CD4-positive, alpha-beta T cell treated with Interleukin-6 at 100 ng/mL for 8 hours (primary cell): ENCODE measurements at places on chromosomes 5 and 9.

- DNase-seq: no peak
These were observed 14.5 kb downstream of the GRAMD2B start for GRCh38 chr5:126437721-126438120.

DNA sequence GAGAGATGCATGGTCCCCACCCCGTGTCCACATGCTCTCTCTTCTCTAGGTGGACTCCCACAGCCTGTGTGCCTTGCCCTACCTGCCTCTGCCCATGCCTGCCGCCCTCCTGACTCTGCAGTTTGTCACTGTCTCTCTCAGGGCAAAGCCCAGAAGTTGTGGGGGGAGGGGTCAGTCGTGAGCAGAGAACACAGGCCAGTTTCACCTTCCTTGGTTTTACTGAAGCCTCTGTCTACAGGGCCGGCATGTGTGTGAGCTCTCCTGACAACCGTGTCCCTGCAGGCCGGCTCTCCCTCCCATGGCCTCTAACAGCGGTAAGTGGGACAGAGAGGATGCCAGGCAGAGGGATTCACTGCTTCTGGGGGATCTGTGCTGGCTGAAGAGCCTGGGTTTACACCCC, 43.5 kb upstream of the SLC25A51 start:
- DNase-seq: no peak

DNA sequence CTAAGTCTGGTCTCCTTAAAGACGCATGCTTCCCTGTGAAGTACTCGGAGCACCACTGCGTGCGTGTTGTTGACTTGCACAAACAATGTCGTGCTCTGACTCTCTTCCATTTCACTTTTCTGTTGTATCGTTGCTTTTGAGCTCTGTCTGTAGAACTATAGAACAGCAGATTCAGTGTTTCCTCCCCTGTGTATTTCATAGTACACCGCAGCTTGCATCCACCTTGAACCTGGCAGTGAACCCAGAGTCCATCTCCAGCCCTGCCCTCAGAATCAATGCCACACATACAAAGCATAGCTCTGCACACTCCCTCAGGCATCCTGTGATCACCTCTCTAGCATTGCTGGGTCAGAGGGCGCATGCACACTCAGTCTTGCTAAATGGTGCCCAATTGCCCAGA, 37.2 kb upstream of the ADAMTS2 start:
- no peak for DNase-seq

- DNase-seq: no peak
These were observed 68.5 kb downstream of the APBA1 start for GRCh38 chr9:69603656-69604055.

DNA sequence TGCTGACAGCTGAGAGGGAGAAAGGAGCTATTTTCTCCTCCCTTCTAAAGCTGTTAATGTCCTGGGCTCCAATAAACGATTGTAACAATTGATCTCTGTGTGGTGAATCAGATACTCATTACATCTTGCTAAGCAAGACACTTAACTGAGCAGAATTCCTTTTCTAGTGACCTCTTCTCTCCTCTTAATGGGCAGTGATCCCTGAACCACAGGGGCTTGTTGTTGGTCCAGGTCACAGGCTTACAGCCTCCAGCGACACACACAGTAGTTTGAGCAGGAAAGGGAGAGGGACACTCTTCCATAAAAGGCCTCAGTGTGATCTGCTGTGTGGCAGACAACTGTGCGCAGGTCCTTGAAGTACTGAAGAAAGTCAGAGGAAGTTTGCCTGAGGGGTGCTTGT, 58.5 kb upstream of the MYO10 start:
- no peak for DNase-seq

DNA sequence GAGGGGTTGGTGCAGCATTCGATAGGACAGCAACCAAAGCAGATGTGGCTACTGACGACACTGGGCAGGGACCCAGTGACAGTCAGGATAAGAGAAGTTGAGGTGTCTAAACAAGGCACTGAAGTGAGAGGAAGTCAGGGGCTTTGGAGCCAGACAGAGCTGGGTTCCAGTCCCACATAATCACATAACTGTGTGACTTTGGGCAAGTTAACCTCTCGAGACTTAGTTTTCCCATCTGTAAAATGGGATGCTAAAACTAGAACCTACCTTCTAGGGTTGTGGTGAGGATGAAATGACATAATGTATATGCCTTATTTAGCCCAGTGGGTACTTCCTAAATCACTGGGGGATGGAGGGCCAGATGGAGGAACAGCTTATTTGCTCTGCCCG, 3.1 kb downstream of the ANGPTL2 start:
- DNase-seq: no peak

- DNase-seq: no peak
These were observed 33.1 kb upstream of the PRLR start for GRCh38 chr5:35263266-35263877.

- DNase-seq: no peak
These were observed 46.8 kb downstream of the CYLC2 start for GRCh38 chr9:103041961-103042360.

DNA sequence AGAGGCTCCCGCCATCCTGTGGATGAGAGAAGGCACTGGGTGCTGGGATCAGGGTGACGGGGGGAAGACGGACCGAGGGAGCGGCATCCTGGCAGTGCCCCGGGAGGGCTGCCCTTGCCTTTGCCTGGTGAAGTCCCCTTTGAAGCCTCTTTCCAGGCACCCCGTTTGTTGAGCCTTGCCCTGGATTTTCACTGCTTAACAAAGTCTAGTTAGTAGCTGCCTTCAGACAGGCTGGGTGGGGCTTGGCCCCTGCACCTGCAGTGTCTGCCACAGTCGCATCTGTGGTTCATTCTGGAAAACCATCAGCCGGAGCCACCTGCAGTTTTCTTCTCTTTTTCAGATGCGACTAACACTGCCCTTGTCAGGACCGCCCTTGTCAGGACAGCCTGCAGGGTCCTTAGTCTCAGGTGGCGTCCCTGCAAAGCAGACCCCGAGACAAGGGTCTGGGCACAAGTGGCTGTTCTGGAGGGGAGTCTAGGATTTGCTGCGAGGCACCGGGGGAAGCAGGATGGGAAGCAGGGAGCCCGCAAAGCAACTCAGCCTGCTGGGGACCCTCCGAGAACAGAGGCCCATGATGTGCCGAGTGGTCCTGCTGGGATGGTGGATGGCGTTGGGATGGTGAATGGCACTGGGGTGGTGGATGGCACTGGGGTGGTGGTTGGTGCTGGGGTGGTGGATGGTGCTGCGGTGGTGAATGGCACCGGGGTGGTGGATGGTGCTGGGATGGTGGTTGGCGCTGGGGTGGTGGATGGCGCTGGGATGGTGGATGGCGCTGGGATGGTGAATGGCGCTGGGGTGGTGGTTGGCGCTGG, 147.9 kb upstream of the COL5A1 start:
- no peak for DNase-seq

- DNase-seq: no peak
These were observed 125.4 kb upstream of the ADAMTS16 start for GRCh38 chr5:5014586-5015235.

GRCh38 chr5:2213121-2213730, 330.5 kb upstream of the IRX4 start:
- DNase-seq: no peak

DNA sequence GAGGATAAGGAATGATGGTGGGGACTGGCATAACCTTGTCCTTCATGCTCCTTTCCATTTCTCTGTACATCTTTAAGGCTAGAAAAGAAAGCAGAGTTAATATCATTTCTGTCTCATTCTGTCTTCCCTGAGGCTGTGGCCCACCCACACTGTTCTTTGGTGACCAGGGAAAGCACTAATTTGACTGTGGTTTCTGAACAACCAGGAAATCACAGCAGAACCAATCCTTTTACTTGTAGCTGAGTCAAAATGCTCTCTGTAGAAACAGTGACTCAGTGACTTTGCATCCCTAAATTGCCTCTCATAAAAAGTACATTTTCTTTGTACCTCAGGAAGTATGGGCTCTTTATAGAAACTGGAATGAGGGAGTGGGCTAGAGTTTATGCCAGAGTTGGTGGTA, 28.1 kb downstream of the IL33 start:
- no peak for DNase-seq

DNA sequence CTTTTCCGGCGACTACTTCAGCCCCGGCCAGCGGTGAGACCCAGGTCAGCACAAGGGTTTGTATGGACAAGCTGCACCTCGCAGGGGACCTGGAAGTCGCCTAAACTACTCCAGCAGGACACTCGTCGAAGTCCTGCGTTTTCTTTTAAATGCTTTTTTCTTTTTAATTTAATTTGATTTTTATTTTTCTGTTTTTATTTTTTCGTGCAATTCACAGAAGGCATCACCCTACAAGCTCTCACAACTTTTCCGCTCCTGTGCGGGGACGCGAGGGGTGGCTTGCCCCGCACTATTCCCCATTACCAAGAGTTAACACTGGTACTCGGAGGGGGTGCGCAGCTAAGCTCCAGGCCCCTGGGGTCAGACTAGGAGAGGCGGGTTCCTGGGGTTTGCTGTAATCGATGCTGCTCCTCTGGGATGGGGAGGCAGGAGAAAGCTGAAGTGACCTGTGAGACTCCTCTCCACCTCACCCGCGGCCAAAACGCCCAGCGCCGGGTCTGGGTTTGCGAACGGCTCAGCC, 1.3 kb downstream of the EDIL3 start:
- DNase-seq: no peak

DNA sequence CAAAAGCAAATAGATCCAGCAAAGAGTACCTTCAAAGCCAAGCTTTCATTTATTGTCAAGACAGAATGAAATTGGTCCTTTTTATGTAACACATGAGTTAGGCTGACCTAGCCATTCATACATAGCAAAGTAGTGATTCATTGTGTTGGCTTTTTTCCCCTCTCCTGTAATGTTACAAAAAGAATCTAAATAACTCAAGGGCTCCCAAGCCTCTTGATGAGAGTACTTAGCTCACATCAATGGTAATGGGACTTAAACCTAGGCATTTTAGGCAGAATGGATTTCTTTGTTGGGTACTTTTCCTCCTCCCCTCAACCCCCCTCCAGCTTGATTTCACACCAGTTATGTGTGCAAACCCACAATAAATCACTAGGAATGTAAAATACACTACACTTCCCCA, 123.7 kb downstream of the EBF1 start:
- no peak for DNase-seq

DNA sequence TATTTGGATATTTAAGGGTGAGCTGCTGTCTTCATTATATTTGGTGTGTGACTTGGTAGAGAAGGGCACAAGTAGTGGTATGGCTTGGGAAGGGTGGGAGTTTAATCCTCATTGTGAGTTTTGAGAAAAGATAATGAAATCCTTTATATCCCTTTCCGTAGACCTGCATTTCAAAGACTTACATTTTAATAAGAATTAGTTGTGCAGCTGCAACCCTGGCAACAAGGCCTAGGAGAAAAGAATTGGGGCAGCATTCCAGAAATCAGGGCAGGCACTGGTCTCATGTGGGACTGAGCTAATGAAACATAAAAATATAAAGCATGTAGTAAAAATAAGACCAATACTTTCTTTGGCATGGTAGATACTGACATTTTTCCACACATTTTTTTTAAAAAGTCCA, 60.5 kb downstream of the CDC42SE2 start:
- DNase-seq: no peak

GRCh38 chr9:8924562-8924961, 1125.0 kb upstream of the DMAC1 start:
- DNase-seq: no peak

GRCh38 chr5:15007646-15008045, 136.1 kb upstream of the ANKH start:
- DNase-seq: no peak

GRCh38 chr9:36110434-36110833, 26.1 kb upstream of the GLIPR2 start:
- no peak for DNase-seq

DNA sequence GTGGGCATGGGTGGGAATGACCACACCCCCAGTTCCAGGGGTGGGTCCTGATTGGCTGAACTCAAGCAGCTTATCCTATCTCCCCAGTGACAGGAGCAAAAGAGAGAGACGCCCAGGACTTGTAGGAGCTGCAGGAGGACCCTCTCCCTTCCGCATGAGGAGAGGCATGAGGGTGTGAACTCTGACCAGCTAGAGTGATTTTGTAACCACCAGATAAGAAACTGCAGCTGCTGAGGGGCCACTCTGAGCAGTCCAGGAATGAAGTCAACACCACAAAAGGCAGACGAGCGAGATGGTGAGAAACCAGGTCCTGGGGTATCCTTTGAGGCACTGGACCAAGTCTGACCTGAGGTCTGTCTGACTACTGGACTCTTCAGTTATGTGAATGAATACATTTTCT, 521.9 kb downstream of the BNC2 start:
- no peak for DNase-seq

GRCh38 chr5:65612298-65612907, 11.7 kb downstream of the TRIM23 start:
- no peak for DNase-seq

DNA sequence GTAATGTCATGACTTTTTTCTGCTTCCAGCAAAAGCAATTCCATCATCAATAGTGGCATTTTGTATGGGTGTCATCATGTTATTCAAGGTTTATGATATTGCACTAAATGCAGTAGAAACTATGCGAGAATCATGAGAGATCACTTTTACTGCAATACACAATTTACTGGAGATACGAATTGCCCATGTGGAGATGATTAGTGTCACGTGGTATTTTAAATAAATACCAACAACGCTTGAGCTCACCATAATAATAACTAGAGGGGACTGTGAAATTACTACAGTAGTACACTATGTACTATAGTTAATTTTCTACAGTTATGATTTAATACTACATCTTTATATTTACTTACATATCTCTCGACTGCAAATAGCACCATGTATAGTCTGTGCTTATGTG, 49.7 kb downstream of the FAM174A start:
- no peak for DNase-seq

GRCh38 chr5:142551338-142552067, 134.4 kb downstream of the FGF1 start:
- DNase-seq: no peak

DNA sequence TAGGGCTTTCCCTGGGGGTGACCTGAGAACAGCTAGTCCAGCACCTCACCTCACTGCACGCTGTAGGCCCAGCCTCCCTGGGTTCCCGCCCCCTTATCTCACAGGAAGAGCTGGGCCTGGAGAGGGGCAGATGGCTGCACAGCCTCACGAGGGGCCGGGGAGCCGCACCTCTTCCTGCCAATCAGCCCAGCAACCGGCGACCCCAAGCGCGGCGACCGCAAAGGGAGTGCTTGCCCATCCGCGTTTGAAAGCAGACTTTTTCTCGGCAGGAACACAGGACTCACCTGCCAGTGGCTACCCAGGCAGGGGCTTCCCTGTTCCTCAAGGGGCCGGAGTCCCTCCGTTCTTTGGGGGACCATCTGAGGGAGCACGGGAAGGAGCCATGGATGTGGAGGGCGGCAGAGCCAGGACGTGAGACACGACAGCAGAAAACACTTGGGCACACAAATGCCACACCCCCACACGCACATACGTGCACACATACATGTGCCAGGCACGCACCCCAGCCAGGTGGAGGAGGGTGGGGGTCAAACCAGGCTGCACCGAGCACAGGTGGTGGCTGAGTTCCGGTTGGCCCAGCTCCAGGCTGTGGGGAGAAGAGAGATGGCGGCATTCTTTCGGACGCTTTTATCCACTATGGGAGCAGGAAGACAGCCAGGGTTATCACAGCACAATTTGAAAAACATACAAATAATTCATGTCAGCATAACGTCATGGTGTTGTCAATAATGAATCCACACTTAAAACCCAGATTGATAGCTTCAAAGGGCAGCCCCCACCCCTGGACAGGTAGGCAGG, 11.3 kb downstream of the TMEM250 start:
- DNase-seq: peak; percentile 63
